Activated T-cell treated with anti-CD3 and anti-CD28 coated beads, Interleukin-2, amount 50 U/mL, for 48 hours (primary cell): ENCODE measurements at places on chromosomes 11 and 22.

- DNase-seq = no peak
Measured at GRCh38 chr11:27350511-27350910, 12.5 kb downstream of the CCDC34 start.

- DNase-seq = peak; percentile 47
Measured at GRCh38 chr11:71977743-71978418, 20.8 kb upstream of the IL18BP start.

- no peak for DNase-seq
Measured at GRCh38 chr11:420911-421321, 6.1 kb upstream of the SIGIRR start.

- DNase-seq = no peak
Measured at GRCh38 chr22:26549902-26550497, 37.7 kb upstream of the TFIP11 start.

DNA sequence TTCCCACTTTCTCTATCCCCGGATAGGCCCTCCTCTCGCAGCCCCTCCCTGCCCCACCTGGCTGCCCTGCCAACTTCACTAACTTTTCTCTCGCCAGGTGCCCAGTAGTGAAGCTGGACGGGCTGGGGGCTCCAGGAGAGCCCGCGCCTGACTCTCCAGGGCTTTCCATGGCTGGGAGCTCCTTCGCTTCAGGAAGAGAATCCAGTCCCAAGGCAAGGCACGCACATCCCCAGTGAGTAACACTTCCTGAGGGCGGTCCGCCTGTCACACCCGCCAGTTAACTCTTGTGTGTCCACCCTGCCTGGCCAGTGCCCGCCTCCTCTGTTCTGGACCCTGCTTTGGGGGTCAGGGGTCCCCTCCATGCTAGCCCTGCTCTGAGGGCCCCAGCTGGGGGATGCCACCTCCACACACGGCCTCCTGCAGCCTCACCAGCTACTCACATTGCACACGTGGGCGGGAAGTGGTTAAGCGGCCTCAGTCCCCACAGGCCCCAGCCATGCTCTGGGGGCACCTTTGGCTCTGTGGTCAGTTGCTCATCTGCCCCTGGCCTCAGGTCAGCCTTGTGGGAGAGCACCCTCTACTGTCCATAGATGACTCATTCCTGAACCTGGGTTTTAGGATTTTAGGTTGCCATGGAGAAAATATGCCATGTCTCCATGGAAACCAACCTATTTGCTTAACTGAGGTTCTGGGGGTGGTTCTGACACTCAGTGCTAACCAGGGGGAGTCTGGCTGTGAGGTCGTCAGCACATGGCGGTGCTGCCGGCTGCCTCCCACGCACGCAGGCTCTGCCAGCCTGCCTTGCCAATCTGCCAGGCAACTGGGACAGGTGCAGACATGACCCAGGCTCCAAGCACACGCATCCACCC is at the start of gene RIN1:
RIN1 (minus strand) TSS at position 201 of the 869 bp plus-strand sequence; CDS start at position 169, 32 bp downstream.
- DNase-seq = peak; percentile 85

DNA sequence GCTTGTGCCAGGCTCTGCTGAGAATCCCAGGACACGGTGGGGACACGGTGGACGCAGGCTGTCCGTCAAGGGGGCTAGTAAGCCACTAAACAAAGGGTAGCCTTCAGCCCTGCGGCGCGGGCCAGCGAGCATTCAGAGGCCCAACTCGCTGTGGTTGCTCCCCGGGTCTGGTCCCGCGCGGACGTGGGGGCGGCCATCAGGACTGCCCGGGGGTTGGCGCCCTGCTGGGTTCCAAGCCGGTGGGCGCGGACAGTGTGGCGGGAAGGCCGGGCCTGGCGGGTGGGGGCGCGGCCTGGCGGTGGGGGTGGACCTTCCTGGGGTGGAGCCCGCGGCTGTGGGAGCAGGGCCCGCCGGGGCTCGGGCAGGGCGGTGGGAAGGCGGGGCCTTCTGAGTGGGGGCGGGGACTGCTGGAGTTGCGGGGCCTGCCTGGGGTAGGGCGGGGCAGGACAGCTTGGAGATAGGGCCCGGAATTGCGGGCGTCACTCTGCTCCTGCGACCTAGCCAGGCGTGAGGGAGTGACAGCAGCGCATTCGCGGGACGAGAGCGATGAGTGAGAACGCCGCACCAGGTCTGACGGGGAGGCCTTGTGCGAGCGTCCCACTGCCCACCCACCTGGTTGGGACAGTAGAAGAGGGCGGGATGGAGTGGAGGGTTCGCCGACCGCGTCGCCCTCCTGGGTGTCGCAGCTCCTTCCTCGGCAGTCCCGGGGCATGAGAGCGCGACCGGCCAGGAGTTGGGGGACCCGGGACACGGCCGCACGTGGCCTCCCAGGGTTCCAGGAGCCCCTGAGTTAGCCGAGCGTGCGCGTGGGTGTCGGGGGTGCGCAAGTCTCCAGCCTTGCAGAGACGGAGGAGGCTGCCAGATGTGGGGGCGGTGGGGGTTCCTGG is at the start of gene SERHL2:
SERHL2 (plus strand) TSS at position 482 of the 887 bp plus-strand sequence; CDS start at position 547, 65 bp downstream.
- peak; percentile 90 for DNase-seq

GRCh38 chr11:34501500-34501899 is 12.1 kb downstream of the ELF5 start:
- DNase-seq = no peak

DNA sequence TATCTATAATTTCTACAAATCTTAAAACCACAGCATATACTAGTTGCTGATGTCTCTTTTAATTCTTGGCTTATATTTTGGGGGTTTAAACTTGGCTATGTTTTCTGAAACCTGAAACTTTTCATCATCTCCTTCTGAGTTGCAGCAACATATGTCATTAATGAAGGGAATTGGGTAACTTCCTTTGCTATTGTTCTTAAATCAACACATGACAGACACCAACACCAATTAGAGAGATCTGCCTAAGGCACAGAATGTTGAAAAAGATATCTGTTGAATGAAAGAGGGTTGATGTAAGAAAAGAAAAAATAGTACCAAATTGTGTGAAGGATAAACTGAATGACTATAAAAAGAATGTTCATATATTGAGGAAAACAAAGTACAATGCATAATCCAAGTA is 10.3 kb upstream of the GAS2 start:
- no peak for DNase-seq

DNA sequence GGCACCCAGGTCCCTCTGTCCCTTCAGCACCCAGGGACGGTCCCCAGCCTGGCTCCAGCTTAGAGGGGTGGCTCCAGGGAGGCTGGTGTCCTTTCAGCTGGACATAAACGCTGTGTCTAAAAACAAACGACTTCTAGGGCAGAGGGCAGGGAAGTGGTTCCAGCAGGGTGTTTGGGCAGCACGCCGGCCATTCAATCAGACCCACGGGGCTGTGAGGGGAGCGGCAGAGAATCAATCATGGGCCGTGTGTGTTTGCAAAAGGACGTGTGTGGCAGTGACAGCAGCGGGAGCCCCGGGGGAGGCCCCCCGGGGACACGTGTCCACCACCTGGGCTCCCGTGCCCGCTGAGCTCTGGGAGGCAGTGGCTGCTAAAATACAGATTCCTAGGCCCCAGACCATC is 127.7 kb downstream of the MN1 start:
- no peak for DNase-seq
